ENCODE measurements at places on chromosomes 6 and 20. TPM values are rescaled to one million over a fixed set of nuclear protein-coding genes. Genes with fewer than 3 reads are reported as not detected.

The PBOV1 gene
- total RNA-seq: not detected

The SNAP25 gene
- total RNA-seq: 1.2 TPM

GRCh38 chr6:79821859-79822258 lies 125.5 kb downstream of the ELOVL4 start:
- no peak for DNase-seq

GRCh38 chr6:8218861-8219260 lies 116.5 kb upstream of the EEF1E1 start:
- no peak for DNase-seq

DNA sequence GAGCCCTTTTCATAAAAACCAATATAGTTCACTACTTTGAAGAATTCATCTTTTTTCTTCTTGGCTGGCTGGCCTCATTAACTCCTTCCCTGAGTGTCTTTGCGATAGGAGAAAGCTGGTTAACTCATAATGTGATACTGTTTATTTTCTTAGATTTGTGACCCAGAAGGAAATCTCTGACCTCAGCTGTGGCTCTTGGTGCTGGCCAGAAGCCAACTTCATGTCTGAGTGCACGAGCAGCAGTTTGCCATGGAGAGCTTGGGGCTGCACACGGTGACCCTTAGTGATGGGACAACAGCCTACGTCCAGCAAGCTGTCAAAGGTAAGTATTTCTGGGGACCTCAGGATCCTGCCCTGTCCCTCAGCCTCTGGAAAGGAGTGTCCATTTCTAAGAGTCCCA lies 16.7 kb upstream of the DEF6 start:
- DNase-seq: peak; percentile 50

All from cardiac septum (tissue), 1 donor.